ENCODE measurements at places on chromosomes 11 and 22. TPM values are rescaled to one million over a fixed set of nuclear protein-coding genes. Genes with fewer than 3 reads are reported as not detected.

DNA sequence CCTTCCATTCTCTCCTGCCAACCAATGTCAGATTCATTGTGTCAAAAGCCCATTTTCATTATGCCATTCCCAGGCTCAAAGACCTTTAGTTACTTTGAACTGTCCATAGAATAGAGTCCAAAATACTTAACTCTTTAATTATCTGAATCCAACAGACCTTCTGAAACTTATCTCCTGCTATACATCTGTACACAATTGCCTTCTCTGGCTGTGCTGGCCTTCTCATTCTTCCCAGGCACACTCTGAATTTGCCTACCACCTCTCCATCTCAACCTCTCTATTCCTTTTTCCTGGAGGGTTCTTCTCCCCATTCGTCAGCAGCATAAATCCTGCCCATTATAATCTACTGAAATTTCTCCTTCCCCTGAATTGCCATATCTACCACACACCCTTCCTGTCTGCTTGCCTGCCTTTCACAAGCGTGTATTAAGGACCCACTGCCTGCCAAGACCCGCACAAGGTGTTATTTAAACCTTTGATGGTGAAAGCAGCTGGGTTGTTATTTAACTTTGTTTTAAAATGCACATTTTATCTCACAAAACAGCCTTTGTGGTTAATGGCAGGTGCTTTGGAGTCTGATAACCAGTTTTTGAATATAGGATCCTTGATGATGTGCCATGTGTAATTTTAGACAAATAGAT is 125.9 kb downstream of the CCDC81 start:
- DNase-seq: no peak

GRCh38 chr11:69306821-69307220 is 12.9 kb downstream of the MYEOV start:
- DNase-seq: no peak

DNA sequence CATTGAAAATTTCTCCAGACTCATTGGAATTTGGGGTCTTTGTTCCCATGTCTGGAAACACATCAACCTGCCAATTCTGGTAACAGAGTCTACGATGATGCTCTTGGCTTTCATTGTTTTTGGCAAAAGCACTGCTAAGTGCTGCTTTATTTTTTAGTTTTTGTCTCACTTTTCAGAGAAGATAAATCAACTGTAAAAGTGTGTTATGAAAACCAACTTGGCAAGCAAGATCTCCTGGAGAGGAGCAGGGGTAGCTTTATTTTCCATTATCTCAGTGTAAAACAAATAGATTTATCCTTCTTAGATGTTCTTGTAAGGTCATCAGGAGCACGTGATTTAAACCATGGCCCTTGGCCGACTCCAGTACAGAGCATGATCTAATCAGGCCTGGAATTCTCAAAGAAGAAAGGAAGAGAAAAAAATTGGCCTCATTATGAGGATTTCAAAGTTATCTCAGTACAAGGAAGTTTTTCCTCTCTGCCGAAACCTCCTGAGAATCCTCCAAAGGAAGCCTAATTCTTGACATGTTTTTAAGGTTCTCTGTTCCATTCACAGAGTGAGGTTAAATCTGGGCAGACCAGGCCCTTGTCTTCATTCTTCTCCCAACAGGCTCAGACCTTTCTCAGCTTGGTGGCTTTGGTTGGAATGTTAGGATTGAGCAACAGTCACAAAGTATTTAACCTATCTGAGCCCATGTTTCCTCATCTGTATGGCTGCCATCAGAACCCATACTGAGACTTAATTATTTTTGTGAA is 16.4 kb upstream of the PAMR1 start:
- no peak for DNase-seq

MOV10L1 gene
- total RNA-seq: not detected

DNA sequence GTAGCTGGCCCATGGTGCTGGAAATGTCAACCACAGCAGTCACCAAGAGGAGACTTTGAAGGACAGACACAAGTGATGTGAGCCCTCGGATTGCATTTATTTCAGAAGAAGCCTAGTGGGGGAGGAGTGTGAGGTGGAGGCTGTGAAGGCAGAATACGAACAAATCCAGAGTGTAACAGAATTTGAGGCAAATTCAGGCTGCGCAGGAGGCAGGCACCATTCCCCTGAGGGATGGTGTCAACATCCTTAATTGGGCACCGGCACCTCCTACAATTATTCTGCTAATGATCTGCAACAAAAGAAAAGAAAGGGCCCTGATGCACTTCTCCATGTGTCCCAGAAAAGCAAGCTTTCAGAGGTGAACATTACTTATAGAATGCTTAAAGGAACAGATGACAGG is 32.2 kb downstream of the CWC15 start:
- no peak for DNase-seq

GRCh38 chr11:120571476-120571875 is 59.9 kb downstream of the GRIK4 start:
- no peak for DNase-seq

OR52B6 gene
- not detected for total RNA-seq

CHRM1 gene
- not detected for total RNA-seq

DNA sequence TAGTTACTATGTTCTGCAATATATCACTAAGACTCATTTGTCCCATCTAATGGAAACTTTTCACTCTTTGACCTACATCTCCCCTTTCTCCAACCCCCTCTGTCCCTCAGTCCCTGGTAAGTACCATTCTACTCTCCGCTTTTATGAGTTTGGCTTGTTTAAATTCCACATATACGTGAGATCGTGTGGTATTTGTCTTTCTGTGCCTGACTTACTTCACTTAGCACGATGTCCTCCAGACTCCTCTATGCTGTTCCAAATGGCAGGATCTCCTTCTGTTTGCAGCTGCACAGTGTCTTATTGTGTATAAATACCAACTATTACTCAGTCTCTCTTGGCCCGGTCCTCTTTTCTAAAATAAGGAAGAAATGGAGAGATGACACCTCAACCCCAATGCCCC is 205.4 kb upstream of the NTM start:
- no peak for DNase-seq

- no peak for DNase-seq
Measured at GRCh38 chr11:76669901-76670484, 554 bp downstream of the LRRC32 start.

DNA sequence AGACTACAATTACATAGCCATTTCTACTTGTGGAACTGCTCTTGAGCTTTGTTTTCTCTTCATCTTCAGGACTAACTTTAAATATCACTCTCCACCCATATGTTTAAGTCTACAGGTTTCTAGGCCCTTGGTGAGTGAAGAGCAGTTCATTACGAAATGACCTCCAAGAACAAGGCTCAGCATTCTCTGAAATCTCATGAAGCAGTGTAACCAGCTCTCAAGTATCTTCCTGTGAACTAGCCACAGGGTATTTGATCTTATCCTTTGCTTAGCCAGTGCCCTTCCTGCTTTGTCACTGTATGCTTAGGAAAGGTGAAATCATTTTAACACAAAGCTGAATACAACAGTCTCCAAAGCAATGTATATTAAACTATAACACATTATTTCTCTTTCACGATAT is 20.4 kb upstream of the LYVE1 start:
- no peak for DNase-seq

GRCh38 chr11:133966921-133967598 is 10.3 kb upstream of the IGSF9B start:
- no peak for DNase-seq

OR4A16 gene
- total RNA-seq: not detected

DNA sequence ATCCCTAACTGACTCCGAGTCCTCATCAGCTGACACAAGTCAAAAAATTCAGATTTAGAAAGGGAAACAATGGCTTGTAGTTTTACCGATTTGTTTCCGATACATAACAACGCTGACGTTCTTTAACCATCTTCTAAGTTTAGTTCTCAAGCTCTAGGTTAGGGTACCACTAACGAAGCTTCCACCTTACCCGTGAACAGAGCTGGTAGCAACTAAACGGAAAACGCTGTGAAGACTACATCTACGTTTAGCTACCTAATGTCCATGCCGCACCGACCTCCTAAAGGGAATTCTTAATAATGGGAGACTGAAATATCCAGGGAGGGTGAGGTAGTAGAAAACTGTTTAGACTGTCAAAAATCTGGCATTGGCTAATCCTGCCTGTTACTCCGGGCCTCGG is 1.0 kb downstream of the NUP98 start:
- no peak for DNase-seq

DNA sequence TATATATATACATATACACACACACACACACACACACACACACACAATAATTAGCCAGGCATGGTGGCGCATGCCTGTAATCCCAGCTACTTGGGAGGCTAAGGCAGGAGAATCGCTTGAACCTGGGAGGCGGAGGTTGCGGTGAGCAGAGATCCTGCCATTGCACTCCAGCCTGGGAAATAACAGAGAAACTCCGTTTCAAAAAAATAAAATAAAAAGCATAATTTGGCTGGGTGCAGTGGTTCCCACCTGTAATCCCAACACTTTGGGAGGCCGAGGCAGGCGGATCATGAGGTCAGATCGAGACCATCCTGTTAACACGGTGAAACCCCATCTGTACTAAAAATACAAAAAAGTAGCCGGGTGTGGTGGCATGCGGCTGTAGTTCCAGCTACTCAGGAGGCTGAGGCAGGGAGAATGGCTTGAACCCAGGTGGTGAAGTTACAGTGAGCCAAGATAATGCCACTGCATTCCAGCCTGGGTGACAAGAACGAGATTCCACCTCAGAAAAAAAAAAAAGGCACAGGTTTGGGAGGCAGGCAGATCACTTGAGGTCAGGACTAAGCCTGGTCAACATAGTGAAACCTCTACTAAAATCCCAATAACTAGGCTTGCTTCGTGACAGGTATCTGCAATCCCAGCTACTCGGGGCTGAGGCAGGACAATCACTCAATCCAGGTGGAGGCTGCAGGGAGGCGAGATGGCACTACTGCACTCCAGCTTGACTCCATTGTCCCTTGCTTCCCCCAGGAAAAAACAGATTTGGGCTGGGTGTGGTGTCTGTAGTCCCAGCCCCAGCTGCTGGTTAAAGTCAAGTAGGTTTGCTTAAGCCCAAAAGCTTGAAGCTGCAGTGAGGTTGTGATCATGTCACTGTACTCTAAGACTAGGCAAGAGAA is 11.8 kb upstream of the WDR74 start:
- no peak for DNase-seq

DNA sequence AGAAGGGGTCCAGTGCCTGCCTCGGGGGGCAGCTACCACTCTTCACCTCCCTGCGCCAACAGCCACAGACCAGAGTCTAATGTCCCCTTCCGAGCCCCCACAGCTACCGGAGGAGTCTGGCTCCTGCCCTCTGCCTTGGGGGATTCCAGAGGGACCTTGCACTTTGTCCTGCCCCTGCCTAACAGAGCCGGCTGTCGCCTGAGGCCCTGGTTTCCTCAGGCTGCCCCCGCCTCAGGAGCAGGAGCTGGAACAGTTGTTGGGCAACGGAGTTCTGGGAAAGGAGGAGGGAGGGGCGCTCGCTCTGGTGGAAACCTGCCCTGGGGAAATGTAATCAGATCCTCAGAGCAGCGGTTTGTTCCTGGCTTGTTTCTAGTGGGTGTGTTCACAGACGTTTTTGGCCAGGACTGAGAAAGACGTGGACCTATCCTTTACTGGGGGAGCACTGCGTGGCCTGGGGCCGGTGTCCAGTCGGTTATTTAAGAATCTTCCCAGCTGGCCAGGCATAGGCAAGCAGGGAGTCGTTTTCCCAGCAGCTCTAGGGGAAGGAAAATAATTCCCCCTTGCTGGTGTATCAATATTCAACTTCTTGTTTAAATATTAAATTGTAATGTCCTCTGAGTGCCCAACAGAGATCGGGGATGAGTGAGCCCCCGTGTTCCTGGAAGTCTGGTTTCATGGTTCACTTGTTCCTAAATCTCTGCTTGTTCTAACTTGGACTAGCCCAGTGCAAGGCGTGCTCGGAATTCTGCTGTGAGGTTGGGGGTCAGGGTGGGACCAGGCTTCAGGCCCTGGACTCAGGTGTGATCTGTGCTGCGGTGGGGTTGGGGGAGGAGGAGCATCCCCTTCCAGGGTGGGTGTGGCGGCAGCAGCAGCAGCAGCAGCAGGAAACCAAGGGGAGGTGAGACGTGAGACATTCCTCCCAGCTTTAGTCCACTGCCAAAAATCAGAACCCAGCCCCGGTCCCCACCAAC is 32.1 kb downstream of the A4GALT start:
- peak; percentile 73 for DNase-seq

GGT1 gene
- total RNA-seq: 63.8 TPM

DNA sequence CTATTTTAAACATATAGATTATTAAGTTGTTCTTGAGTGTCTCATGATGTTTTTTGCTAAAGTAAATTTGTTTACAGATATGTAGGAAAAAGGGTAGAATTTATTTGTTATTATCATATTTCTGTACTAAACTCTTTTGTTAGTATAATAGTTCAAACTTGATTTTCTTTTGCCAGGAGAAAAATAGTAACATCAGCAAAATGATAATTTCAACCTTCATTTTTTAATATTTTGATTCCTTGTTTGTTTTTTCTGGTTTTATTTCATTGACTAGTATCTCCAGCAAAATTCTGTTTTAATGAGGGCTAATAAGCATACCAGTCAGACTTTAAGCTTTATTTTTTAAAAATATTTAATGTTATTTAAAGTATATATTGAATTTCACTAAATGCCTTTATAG is 4.0 kb downstream of the OR1S1 start:
- DNase-seq: no peak

DNA sequence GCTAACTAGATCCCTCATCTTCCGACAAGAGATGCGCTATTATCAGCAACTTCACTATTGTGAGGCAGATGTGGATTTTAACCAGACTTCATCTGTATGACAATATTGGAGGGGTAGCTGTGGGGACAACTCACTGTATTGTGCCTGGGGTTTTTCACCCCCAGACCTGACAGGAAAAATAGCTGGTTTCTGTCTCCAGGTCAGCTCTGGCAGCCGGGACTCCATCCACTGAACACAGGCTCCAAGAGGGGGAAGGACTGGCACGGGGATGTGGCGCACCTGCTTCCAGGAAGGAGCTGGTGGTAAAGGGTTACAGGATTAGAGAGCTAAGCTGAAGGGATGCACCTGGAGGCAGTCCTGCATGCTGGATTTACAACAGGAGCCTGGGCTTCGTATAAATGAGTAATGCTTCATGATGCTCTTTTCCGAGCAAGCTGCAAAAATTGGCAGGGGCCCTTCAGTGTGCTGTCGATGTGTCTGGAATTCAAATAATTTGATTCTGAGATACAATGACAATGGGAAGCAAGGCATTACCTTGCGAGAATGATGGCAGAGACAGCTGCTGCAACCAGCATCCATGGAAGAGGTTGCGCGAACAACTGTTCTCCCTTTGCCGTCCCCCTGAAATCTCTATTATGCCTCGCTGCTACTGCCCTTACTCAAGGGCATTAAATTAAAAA is 49.5 kb downstream of the LMO2 start:
- no peak for DNase-seq
